Stimulated activated CD4-positive, alpha-beta T cell treated with anti-CD3 and anti-CD28 coated beads, Interleukin-4, amount 100 ng/mL, for 1 hour (primary cell): ENCODE measurements at places on chromosomes 13 and 19.

DNA sequence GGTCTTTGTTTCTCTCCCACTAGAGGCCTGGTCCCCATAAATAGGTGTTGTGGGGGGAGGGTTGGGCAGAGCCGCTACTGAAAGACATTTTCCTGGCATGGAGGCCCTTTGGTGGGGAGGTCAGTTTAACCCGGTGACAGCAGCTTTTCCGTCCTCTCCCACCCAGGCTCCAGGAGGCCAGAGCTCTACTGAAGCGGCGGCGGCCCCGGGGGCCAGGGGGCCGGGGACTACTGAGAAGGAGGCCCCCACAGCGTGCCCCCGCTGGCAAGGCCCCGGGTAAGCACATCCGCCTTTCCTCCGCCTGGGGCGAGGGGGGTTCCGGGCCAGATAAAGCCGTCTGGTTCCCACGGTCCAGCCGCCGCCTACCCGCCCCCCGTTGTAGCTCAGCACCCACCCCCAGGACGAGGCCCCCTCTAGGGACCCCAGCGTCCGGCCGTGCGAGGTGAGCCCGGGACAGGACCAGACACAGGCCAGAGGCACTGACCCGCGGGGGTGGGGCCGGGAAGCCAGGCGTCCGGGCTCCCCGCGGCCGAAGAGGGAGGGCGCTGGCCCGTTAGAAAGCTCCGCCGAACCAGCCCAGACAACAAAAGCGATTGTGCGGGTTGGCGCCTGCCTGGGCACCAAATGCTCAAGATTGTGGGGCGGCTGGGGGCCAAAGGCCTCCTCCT, 1.1 kb upstream of the LTBP4 start:
- DNase-seq = no peak

DNA sequence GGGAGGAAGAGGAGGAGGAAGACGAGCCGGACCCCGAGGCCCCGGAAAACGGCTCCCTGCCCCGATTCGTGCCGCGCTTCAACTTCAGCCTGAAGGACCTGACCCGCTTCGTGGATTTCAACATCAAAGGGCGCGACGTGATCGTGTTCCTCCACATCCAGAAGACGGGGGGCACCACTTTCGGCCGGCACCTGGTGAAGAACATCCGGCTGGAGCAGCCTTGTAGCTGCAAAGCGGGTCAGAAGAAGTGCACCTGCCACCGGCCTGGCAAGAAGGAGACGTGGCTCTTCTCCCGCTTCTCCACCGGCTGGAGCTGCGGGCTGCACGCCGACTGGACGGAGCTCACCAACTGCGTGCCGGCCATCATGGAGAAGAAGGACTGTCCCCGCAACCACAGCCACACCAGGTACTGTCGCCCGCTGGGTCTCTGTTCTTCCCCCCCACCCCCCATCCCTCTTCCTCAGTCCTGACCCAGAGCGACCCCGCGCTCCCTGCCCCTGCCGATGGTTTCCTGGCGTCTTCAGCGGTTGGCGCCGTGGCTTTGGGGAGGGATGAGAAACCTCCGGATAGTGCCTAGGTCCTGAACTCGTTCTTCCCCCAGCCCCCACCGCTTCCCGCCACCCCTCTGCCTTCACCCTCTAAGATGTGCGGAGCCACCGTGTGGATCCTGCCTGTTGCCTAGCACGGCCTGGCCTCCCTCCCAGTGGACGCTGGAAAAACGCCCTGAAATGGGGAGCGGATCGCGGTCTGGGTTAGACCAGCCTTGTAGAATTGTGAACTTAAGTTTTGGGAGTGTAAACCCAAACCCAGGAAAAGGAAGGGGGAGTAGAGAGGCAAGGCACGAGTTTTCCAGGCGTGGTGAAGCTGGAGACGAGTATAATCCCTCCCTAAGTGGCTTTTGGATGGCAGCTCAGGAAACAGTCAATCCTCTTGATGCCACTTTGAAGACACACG, 1.5 kb downstream of the HS6ST3 start:
- no peak for DNase-seq

- DNase-seq = no peak
These were observed 3.5 kb downstream of the SPRED3 start for GRCh38 chr19:38391911-38392464.

GRCh38 chr19:5099701-5100221, 130.8 kb downstream of the KDM4B start:
- no peak for DNase-seq

DNA sequence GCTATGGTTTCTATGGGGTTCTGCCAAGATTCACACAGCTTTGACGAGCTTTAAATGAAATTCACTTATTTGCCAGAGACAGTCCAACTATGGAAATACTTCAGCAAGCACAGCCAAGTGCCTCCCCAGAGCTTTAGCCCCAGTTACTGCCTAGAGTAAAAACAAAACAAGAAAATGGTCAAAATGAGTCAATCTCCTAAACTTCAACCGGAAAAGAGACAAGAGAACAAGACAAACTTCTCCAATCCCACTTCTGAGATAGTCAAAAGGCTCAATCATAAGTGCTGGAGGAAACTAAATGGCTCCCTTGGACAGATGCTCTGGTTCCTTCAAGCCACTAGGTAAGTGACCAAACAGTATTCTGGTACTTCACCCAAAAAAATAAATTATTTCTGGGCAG, 65.8 kb downstream of the KATNAL1 start:
- DNase-seq = no peak

DNA sequence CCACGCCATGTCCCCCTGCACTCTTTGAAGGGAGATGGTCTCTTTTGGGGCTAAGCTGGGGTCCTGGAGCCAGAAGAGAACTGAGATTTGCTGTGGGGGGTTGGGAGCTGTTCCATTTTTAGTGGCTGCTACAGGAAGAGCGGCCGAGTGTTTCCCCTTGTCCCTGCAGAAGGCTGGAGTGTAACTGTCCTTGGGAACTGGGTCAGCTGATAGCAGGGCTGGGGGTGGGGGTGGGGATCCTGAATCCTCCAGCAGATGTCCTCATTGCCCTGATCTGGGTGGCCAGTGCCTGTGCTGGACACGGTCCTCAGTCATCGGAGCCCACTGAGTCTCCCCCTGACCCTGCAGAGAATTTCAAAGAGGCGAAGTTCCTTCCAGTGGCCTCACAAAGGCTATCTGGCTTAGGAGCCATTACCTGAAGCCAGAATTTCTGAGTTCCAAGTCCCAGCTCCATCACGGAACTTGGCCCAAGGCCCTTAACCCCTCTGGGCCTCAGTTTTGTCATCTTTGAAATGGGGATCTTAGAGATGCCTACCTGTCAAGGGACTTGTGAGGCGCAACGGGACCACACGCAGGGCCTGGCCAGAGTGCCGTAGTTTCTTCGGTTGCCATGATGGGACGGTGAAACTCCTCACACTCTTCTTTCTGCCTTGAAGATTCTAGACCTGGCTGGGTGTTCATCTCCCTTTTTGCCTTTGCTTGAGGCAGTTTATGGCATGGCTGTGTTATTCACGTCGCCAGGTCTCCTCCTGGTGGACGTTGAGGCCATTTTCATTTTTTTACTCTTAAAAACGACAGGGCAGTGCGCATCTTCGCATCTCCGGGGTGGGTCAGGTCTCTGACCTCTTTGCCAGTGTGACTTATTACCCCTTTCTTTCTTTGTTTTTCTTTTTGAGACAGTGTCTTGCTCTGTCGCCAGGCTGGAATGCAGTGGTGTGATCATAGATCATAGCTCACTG, 51.9 kb downstream of the DNM2 start:
- DNase-seq = no peak

DNA sequence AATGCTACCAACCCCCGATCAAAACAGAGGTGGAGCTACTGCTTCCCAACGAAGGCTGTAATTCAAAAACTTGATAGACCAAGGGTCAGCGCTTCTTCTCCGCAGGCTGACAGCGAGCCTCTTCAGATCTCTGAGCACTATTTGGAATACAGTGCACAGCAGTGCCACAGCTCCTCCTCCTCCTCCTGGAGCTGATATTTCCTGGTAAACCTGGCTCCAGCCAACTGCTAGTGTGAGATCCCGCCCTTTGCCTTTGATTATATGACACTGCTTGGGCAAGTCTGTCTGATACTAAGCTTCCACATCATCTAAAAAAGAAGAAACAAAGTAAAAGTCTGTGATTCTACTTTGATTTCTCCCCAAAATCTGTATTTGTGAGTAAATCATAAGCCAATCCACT, 710.5 kb downstream of the DACH1 start:
- no peak for DNase-seq

DNA sequence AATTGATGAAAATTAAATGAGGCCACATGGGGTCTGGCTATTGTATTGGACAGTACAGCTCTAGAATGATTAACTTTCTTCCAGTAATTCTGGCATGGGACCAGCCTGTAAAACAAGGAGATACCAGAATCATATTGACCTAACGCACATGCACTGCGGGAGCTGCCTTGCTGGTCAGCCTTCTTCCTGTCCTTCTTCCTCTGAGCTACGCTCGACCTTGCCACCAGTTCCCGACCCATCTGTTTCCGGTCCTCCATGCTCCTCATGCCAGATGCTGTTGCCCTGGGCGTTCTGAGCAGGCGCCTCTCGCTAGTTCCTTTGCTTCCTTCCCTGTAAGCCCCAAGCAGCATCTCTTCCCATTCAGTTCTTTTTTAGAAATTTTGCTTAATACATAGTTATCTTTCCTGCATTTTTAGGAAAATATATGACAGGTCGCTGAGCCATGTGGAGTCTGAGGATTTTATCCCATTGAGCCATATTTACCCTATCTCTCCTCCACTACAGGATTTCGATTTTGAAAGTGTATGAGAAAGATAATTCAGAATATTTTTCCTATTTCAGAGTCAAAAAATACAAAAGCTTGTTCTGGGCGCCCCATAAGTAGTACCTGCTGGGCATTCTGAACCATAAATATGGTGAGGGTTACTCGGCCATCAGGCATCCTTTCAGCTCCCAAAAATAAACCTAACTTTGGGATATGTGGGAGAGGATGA, 38.6 kb downstream of the TNFRSF19 start:
- DNase-seq = no peak

DNA sequence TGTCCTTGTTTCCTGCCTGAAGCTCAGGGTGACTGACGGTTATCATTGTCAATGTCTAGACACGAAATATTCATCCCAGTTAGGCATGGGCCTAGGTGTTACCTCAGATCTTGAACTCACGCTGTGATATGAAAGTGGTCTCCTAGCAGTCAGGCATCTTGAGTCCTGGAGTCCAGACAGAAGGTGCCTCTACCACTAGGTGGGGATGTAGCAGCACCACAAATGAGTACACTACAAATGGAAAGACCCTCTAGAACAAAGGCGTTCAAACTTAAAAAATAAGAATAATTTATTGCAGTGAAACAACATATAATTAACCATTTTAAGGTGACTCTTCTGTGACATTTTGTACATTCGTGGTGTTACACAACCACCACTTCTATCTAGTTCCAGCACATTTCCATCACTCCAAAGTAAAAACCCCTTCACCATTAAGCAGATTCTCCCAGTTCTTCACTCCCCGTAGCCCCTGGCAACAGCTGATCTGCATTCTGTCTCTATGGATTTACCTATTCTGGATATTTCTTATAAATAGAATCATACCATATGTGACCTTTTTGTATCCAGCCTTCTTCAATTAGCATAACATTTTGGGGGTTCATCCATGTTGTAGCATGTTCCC, 11.9 kb upstream of the FRY start:
- DNase-seq = peak; percentile 5

GRCh38 chr19:54035215-54036178, 28.2 kb downstream of the VSTM1 start:
- DNase-seq = no peak

DNA sequence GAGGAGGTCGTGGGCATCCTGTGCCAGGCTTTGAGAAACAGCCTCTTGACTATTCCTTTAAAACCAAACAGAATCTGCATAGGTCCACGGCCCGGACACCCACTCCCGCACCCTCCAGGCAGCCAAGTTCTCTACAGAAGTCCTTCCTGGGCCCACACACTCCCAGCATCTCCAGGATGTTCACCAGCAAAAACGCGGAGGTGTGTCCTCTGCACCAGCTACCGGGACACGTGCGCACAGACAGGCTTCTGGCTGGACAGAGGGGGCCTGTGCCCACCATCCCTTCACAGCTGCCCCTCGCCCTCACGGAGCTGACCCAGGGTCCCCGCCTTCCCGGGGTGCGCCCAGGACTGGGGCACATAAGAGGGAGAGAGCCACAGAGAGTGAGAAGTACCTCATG, 44.2 kb downstream of the CEBPG start:
- no peak for DNase-seq

GRCh38 chr19:5933391-5934068, 19.5 kb downstream of the CAPS start:
- no peak for DNase-seq

DNA sequence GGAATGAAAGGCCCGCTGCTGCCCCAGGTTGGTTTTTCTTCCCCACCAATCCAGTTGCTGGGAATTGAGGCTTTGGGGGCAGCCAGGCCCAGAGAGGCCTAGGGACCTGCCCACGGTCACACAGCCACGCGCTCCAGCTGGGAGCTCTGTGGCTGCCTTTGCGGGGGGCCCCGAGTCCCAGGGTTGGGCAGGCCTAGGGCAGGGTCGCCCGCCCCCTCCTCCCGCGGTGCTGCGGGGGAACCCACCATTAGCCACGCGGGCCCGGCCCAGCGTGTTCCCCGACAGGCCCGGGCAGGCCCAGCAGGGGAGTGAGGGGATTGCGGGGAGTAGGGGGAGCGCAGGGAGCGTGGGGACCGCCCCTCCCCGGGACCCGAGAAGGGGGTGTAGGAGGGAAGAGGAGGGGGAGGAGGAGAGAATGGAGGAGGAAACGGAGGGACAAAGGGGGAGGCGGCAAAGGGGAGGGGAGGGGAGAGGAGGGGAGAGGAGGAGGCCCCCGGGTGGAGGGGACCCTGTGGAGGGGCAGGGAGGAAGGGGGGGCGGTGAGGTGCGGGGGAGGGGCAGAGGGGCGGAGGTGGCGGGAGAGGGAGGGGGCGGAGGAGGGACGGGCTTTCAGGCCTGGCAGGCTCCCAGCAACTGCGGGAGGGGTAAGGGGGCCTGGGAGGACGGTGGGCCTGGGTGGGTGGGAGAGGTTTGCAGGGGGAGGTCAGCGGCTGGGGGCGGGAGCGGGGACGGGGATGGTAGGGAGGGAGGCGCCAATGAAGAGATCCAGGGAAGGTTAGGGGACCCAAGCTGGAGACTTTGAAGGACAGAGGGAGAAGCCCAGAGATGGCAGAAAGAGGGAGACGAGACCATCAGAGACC, 12.9 kb upstream of the TLE2 start:
- no peak for DNase-seq

DNA sequence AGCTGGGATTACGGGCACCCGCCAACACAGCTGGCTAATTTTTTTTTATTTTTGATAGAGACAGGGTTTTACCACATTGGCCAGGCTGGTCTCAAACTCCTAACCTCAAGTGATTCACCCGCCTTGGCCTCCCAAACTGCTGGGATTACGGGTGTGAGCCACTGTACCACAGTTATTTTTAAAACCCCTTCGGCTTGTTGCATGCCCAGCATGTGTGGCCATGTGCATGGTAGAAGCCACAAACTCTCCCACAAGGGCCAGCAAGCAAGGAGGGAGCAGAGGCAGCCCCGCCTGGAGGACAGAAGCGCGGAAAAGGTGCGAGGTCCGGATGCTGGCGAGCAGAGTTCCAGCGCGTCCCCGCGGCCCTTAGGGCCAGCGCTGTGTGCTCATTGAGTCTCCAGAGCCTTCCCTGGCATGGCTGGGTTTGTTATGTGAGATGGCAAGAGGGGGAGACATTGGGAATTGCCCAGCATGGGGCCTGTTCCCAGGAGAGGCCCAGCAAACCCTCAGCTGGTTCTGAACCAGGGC, 12.9 kb downstream of the THOP1 start:
- DNase-seq = no peak
